ENCODE measurements at places on chromosomes 5 and 9.

DNA sequence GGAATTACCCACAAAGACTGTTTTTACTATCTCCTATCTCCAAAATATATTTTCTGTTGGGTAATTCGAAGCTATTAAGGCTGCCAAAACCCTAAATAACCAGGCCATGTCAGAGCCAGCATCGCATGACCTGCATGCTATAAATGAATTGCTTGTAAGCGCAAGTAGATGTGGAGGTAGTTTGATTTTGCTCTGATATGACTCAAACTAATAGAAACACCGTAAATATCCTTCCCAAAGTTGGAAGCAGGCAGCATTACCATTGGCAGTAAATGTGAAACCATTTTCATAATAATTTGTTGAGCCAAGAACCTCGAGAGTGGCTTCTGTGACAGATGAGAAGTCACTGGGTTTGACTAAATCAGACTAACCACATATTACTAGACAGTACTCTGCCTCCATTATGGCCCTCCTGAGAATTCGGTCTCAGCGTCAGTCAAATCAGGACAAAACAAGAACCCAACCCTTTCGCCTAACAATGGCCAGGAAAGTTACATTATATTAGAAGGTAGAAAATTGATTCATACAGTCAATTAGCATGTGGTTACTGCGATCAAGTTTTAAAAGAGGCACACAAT is 289.8 kb downstream of the SPOCK1 start:
- DNase-seq, result no peak

DNA sequence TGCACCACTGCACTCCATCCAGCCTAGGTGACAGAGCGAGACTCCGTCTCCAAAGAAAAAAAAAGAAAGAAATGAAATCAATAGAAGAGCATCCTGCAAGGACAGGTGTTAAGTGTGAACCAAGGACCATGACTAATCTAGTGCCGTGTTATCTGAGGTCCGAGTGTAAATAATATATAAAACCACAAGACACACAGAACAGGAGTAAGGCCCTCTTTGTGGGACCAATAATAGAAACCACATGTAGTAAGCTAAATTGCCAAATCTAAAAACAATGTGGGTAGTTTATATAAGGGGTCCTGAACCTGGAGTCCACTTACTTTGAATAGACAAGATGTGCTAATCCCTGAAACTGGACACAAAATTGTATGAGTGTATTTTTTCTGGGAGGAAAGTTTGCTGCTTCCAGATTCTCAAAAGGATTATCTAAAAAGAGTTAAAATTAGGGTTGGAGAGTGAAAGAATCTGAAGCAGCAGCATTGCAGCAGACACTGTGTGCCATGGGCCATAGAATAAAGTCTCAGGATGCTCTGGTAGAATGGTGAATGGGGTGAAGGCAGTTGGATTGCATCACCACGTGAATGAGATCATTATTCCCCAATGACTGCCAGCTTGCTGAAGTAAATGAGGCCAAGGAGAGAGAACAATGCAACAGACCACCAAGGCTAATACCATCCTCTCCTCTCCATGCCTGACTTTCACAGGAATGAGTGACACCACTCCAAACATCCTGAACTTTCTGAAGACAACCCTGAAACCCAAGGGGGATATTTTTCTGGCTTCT is 222.7 kb downstream of the DCP2 start:
- no peak for DNase-seq

GRCh38 chr9:109164042-109164441 is 3.0 kb downstream of the FRRS1L start:
- DNase-seq, result no peak

DNA sequence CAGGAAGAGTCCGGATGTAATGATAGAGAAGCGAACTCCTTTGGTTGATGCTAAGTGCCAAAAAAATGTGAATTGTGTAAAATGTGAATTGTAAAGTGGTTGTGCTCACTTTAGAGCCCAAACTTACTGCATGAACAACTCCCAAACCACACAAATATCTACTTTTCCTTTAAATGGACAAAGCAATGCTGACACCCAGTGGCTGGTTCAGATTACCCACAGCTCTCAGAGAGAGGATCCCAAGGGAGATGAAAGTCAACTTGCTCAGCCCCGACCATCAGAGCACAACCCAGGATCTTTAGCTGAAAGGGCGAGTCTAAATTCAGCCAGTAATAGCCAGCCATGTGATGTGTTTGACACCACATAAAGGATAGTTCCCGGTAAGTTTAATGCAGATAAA is 133.7 kb downstream of the NMUR2 start:
- no peak for DNase-seq

GRCh38 chr9:20722221-20722620 is 38.2 kb downstream of the FOCAD start:
- no peak for DNase-seq

DNA sequence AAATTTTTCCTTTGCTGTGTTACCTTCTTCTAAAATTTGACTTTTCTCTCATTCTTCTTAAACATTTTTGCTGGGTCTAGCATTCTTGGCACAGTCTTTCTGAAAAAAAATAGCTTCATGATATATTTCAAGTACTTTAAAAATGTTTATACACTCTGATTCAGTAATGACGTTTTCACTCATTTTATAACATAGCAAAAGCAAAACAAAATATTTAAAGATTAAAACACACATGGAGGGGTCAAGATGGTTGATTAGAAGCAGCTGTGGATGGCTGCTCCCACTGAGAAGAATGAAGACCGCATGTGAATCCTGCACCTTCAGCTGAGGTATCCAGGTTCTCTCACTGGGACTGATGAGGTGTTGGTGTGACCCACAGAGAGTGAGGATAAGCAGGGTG is 188.2 kb downstream of the SGCD start:
- no peak for DNase-seq

DNA sequence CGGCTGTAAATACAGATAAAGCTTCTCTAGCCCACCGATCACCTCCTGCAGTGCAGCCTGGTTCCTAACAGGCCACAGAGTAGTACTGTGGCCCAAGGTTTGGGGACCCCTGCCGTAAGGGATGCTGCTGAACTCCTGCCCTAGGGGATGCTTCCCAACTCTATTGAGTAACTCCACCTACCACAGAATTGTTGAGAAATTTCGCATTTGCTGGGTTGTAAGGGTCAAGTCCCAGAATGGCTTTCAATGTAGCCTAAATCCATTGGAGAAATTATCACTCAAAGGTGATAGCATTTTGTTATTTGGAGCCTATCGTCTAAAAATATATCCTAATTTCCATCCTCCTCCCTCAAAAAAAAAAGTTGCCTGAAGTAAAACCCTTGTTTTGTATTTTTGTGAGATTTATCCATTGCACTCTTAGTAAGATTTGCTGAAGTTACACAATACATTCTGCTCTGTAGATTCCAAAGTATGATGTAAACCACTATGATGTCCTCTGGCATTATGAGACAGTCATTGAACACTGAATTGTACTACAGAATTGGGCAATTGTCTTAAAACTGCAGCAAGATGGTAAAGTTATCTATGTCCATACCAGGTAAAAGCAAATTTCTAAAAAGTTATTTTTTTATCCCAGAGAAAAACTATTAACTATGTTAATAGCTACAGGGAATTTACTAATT is 14.0 kb downstream of the ACTBL2 start:
- no peak for DNase-seq

GRCh38 chr5:150402229-150402773 is 10.4 kb downstream of the CD74 start:
- no peak for DNase-seq

DNA sequence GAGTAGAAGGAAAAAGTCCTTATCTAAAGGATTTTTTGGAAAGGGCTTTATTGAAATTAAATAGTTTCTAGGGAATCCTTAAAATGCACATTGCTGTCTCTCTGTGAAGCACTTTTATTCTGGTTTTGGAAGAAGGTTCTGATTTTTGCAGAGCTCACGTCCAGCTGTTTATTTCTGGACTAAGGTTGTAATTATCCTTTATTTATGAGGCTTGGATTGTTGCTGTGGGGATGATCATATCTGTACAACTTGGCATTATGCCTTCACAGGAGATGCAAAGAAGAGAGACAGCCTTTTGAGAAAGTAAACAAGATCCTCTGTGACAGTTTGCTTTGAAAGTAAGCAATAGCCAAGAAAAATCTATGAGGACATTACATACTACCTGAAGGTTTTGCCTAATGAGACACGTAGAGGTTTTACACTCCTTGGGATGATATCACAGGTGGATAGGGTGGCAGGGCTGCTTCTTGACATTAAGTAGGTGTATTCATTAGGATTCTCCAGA is 14.6 kb downstream of the SMARCA2 start:
- no peak for DNase-seq

DNA sequence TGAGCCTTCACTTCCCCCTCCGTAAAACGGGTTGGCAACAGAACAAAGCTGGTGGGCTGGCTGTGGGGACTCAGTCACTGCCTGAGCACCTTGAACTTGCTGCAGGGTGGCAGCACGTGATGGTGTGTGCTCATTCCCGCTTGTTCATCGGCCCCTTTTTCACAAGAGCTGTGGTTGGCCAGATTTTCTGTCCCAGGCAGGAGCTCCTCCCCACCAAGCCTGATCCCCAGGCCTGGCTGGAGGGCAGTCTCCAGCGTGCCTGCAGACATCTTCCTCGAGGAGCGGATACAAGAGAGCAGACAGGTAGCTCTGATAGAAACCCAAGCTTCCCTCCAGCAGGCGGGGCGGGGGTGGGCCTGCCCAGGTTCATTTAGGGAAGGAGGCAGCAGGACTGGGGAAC is 61.9 kb upstream of the ORM1 start:
- DNase-seq, result no peak

- DNase-seq, result no peak
Measured at GRCh38 chr5:149427374-149427773, 48.3 kb upstream of the IL17B start.

GRCh38 chr9:79664375-79664831 is 92.6 kb downstream of the TLE4 start:
- no peak for DNase-seq

DNA sequence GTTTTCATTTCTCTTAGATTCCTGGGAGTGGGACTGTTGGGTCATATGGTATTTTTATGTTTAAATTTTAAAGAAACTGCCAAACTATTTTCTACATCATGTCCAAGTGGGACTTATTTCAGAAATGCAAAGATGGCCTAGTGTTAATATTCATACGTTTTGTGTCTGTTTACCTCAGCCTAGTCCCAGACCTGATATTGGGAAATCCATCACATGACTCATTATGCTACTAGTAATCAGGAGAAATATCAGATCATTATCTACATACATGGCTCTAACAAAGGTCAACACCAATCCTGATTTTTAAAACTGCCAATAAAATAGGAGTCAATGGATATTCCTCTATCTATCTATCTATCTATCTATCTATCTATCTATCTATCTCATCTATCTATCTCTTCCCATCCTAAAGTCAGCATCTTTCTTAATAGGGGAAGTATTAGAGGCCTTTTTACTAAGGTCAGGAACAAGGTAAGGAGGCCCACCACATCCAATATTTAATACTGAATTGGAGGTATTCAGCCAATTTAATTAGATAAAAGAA is 4.7 kb downstream of the RASGEF1C start:
- DNase-seq, result no peak

GRCh38 chr9:70625078-70625477 is 210.6 kb upstream of the KLF9 start:
- no peak for DNase-seq
